ENCODE measurements at places on chromosomes 3 and 15. TPM values are rescaled to one million over a fixed set of nuclear protein-coding genes. Genes with fewer than 3 reads are reported as not detected.

Gene NMB
- 4.0 TPM for total RNA-seq

- no peak for DNase-seq
These were observed 23.2 kb downstream of the ALS2CL start for GRCh38 chr3:46670000-46670890.

Gene COLQ
- total RNA-seq: 1.3 TPM

DNA sequence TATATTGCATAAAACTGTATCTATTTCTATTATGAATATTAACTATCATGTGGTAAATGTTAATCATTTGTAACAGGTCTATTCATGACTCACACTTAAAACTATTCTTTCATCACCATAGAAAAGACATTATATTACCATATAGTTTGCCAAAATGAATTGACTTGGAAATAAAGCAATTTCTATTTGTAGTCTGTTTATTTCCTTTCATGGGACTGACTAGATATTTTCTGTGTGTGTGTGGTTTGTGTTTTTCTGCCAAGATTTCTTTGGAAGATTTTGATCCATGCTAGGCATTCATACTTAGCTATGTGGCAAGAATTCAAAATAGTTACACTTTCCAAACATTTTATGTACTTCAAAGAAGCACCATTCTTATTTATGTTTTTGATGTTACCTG is 522.5 kb upstream of the AGTR1 start:
- DNase-seq: no peak

DNA sequence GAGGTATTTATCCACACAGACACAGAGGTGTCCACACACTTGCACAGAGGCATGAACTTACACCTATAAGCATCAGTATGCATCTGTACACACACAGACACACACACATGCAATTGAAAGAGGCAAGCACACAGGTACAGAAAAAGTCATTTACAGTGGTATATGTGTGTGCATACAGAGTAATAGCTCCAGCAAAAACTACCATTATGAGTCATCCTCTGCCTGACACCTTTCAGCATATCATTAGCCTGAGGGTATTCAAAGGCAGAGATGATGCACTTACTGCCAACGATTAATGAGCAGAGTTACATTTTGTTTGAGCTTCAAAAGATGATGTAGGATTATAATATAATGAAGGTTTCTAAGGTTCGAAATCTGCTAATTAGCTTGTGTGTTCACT is 100.3 kb upstream of the TPRG1 start:
- DNase-seq: peak; percentile 6

- no peak for DNase-seq
These were observed 16.3 kb upstream of the ATP10A start for GRCh38 chr15:25879438-25879837.

DNA sequence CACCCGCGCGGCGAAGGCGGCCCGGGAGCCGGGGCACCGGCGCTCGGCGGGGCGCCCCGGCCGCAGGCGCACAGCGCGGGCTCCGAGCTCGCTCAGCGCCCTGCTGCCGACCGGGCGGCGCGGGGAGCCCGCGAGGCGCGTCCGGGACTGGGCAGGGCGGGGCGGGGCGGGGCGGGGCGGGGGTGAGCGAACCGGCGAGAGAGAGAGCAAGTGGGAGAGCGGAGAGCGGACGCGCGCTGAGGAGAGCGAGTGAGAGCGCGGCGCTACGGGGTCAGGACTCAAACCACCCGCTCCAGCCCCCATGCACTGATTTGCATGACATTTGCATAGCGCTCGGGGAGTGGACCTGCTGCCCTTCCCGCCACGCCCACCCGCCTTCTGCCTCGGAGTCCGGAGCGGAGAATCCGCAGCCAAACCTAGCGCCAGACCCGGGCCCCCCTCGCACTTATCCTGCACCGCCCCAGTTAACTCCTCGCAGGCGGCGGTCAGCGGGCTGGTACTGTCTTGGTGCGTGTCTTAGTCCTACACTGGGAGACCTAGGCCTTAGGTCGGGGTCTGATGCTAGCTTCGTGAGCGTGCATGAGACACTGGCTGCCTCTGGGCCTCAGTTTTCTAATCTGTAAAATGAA is at the start of gene MYLK:
Gene MYLK, minus strand, starts transcription at position 130 of the 629 bp plus-strand sequence. CDS start 90,491 bp downstream, outside the sequence.
- peak; percentile 70 for DNase-seq

Gene GPX1
- 182 TPM for total RNA-seq

DNA sequence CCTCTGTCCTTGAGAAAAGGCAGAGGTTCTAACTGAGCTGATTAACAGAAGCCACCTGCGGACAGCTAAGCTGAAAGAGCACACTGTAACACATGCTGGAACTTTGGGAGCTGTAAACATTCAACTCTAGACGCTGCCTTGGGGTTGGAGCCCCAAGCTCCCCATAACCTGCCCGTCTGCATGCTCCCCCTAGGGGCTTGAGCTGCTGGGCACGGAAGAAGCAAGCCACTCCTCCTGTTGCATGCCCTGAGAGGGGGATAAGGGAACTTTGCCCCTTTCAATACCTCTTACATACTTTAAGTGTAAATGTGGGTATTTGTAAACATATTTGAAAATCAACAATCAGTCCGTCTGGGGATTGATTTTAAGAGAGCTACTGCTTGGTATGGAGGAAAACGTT is 188.4 kb downstream of the ADAMTSL3 start:
- DNase-seq: no peak

DNA sequence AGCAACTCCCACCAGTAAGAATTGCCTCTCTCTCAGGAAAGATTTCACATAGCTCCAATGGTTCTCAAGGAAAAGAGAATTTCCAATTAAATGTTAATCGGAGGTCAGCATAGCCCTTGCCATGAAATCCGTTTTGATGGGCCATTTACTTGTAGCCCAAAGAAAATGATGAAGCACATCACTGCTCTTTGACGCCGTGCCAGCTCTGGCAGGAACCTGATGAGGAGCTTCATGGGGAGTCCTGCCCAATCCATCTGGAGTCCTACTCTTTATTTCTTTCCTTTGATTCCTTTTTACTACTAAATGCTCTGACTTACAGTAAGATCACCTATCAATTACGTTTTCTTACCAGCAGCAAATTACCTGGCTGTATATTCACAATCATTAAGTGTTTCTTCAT is 84.7 kb downstream of the FGF12 start:
- no peak for DNase-seq

DNA sequence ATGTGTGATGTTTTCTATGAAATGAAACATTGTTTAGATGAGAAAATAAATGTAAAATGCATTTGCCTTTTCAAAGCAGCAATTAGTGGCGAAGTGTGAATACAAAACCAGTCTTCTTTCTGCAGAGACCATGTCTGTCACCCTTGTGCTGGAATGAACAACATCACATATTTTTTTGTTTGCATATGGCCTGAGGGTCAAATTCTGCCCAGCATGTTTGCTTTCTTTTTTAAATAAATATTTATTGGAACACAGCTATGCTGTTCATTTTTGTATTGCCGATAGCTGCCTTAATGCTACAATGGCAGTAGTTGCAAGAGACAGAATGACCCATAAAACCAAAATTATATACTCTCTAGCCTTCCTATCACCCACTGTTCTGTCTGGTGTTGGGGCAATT is 75.3 kb upstream of the SNRPN start:
- DNase-seq: no peak

DNA sequence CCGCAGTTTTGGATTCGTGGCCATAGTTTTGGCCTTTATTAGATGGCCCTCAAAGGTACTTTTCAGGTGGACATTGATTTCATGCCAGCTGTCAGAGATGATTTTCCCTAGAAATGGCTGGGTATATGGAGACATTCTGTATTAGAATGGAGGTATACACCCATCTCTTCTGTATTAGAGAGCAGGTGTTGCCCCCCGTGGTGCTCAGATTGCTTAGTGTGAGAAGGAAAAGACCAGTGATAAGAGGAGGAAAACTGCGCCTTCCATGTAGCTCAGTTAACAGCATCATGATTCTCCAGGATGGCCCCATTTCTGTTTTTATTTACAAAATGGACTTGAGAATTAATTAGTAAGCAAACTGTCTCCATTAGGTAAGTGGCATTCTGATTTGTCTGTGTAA is 145.9 kb downstream of the IGF1R start:
- DNase-seq: no peak

DNA sequence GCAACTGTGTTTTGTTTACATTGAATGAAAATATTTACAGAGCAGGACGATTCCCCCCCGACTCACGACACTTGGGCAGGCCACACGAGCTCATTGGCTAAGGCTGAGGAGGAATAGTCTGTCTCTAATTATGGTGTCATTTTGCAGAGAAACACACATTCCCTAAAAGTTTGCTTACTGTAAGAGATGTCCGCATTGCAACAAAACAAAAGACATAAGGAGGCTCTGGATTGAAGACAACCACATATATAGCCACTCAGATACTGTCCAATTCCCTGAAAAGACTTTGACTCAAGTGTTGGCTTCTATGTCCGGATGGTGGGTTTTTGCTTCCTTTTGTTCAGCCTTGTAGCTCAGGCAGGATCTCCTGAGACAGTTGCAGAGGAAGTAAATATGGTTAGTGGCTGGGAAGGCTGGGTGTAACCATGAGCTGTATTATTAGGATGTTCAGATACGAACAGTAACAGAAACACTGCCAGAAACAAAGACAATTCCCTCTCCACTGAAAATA is 170.4 kb downstream of the KLHL25 start:
- DNase-seq: no peak

Gene NRG4
- not detected for total RNA-seq

- no peak for DNase-seq
These were observed 4.5 kb upstream of the MGA start for GRCh38 chr15:41655716-41656115.

GRCh38 chr3:64385277-64385676 is 160.0 kb upstream of the PRICKLE2 start:
- no peak for DNase-seq

- DNase-seq: no peak
These were observed 99.4 kb downstream of the SH3GL3 start for GRCh38 chr15:83546512-83546888.

DNA sequence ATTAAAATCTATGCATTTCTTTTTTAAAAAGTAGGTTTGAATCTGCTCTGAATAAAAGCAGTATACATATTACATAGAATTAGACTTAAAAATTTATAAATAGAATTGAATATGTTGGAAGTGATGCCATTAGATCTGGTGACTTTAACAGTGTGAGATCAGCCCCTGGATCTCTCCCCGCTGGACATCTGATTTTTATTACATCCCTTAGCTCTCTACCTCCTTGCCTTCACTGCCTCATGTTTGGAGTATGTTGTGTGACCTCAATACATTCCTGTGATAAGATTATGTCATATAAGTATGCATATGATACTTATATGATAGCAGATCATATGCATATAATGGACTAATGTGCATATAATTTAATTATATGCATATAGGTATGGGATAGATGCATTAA is 643.4 kb upstream of the NR2F2 start:
- DNase-seq: no peak

Measured in activated CD4-positive, alpha-beta T cell treated with anti-CD3 and anti-CD28 coated beads for 36 hours (primary cell).